CD4-positive, alpha-beta T cell treated with Interleukin-17A for 1 hour (primary cell): ENCODE measurements at places on chromosomes 4 and X.

DNA sequence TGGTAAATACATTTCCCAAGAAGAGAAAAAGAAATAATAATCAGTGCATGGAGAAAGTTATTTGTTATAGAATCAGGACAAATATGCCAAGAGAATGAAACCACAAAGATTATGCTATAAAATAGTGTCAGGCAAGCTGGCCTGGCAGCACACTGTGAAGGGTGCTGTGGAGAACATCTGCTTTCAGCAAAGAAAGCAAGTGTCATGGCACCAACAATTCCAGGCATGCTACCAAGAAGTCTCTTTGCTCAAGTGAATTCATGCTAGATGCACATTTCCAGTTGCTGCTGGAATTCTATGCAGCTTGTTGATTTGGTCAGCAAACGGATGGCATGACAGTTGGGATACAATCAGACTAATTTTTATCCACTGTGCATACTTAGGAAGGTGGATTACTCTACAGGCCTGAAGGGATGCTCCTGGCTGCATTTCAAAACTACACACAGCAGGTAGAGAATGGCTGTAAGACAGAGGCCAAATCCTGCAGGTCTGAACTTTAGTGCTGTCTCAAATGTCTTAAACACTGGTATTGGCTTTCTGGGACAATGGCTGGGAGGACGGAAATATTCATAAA, 154.6 kb upstream of the FAT1 start:
- no peak for DNase-seq

DNA sequence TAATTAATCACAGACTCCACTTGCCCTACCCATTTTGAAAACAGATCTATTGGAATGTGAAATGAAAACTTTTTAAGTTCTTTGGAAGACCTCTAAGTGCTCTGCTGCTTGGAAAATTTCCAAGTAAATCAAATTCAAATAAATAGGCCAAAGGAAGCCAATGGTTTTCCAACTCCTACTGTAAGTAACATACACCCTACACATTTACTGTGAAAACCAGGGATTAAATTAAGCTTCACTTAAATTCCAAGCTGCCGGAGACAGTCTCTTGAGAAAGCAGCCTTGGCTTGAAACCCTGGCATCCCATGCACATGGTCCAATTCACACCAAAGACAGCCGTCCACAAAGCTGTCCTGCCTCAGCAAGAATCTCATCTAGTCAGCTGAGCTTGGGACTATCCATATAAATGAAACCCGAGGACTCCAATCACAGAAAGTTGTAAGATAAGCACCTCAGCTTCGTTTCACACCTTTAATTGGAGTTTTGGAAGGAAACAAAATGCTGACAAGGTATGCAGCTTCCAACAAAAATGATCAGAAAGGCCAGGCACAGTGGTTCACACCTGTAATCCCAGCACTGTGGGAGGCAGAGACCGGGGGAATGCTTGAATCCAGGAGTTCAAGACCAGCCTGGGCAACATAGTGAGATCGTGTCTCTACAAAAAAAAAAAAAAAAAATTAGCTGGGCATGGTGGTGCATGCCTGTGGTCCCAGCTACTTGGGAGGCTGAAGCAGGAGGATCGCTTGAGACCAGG, 88.6 kb downstream of the APBB2 start:
- DNase-seq: no peak

DNA sequence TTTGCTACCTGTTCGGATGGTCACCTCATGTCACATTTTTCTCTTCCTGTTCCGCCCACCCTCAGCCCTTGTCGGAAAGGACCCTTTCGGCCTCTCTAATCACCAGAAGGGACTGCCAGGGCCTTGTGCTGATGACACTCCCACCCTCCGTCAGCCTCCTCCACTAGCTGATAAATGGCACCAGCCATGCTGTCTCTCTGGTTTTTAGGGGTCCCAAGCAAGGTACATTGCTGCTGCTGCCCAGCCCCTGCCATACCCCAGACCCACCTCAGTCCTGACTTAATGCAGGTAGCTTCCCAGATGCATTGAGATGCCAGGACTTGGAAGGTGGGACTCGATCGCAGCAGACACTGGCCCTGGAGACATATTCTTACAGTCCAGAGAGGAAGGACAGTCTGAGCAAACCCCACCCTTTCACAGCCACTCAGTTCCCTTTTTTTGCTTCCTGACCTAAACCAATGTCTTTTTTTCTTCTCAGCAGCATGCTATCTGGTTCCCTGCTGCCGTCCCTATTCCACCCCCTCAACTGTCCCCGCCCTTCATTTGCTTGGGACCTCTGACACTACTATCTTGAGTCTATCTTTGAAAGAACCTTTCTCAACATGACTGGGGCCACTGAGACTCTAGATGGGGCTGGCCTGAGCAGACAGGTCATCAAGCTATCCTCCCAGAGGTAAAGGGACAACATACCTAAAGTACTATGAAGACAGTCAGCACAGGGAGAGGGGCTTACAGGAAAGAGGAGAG, at the start of gene BTK:
BTK (minus strand) TSS at position 397 of the 747 bp plus-strand sequence. CDS start 10,907 bp downstream, outside the sequence.
- no peak for DNase-seq

DNA sequence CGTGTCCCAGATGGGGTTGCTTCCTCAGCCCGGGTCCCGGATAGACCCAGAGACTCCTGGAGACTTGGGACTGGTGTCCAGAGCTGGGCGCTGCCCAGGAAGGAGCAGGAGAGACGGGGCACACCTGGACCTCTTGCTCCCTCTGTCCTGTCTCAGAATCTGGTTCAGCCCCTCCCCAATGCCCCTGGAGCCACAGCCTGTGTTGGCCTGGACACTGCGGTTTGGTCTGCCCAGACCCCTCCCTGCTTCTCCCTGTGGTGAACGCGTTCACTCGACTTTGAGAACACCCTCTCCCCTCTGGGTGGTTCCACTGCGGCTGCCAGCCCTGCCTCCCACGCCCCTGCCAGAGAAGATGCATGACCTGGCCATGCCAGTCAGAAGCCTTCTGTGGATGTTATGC, 111.1 kb downstream of the HMX1 start:
- DNase-seq: no peak

DNA sequence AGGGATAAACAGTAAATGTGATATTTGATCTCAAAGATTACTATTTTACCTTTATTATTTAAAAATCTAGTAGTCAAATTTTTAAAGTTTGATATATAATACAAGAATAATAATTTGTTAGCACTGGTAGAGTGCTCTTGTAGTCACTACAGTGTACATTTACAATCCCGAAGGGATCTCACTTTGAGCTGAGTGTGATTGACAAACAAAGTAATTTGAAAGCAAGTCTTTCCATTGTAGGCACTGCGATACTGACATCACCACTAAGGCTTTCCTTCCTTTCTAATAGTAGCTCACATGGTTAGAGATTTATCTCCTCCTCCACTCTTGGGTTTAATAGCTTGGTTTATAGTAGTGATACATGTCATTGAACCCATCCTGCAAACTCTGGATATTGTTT, 280.6 kb downstream of the PARM1 start:
- DNase-seq: no peak

DNA sequence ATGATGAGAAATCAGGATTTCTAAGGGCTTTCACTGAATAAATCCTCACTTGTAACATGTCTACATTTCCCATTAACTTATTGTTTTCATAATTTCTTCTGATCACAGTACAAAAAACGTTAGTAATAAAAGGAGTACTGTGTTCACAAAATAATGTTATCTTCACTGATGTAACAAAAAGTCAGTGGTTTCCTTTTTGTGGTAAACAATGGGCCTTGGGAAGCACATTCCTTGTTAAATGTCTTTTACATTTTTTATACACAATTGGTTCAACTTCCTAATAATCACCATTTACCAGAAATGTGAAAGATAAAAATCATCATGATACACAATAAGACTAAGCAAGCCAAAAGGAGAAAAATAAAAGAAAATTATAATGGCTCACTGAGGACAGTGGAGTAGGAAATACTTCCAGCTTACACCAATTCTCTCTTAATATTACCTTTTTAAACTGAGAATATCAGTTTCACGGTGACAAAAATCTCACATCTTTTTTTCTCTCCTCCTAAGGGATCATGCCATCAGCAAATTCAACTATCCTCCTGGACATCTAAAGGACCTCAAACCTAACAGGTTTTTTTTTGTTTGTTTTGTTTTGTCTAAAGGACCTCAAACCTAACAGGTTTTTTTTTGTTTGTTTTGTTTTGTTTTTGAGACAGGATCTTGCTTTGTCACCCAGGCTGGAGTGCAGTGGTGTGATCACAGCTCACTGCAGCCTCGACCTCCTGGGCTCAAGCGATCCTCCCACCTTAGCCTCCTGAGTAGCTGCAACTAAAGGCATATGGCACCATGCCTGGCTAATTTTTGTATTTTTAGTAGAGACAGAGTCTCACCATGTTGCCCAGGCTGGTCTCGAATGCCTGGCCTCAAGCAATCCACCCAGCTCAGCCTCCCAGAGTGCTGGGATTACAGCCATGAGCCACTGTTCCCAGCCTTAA, 57.3 kb downstream of the FRYL start:
- DNase-seq: no peak

- no peak for DNase-seq
These were observed 69.7 kb downstream of the FAM47C start for GRCh38 chrX:37077646-37078433.

- no peak for DNase-seq
These were observed 64.3 kb upstream of the NR0B1 start for GRCh38 chrX:30373479-30373878.

DNA sequence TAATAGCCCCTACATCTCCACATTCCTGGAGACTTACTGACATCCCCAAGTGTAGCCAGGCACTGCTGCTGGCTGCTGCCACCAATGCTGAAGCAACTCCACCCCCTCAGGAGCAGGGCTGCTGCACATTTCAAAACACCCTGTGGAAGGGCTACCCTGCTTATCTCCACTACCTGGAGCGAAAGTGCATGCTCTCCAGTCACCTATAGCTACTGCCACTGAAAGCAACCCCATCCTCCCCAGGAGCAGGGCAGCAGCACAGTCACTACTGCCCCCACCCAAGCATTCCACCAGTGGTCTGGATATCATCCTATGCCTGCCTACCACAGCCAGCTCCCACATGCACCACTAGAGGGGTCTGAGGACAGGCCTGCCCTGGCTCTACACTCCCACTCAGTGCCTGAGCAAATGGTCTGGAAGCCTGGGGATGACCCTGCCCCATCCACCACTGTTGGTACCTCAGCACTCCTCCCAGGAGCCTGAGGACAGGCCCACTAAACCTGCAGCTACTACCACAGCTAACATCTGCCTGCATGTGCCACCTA, 55.3 kb downstream of the MANBA start:
- no peak for DNase-seq

- DNase-seq: no peak
These were observed 83.1 kb downstream of the GRIA3 start for GRCh38 chrX:123267220-123267619.

GRCh38 chr4:34731070-34731469, 1513.2 kb downstream of the ARAP2 start:
- DNase-seq: no peak

- no peak for DNase-seq
These were observed 516.5 kb upstream of the CNKSR2 start for GRCh38 chrX:20857746-20858145.

- no peak for DNase-seq
These were observed 135.0 kb upstream of the TENT5D start for GRCh38 chrX:80285131-80285773.

DNA sequence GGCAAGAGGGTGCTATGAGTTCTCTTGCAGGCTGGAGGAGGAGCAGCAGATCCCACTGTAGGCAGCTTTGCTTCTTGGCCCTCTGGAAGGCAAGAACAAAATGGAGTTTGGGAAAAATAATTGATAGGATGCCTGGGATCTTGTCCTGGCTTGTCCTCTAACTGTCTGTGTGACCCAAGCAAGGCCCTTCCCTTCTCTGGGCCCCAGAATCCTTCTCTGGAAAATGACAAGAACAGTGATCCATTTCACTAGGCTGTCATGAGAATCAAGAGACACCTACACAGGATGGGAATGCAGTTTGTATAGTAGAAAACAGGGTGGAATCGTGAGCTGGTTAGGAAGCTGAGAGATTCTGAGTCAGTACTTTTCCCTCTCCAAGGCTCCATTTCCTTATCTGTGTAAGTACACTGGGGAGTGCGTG, 133.3 kb downstream of the PJA1 start:
- DNase-seq: no peak

DNA sequence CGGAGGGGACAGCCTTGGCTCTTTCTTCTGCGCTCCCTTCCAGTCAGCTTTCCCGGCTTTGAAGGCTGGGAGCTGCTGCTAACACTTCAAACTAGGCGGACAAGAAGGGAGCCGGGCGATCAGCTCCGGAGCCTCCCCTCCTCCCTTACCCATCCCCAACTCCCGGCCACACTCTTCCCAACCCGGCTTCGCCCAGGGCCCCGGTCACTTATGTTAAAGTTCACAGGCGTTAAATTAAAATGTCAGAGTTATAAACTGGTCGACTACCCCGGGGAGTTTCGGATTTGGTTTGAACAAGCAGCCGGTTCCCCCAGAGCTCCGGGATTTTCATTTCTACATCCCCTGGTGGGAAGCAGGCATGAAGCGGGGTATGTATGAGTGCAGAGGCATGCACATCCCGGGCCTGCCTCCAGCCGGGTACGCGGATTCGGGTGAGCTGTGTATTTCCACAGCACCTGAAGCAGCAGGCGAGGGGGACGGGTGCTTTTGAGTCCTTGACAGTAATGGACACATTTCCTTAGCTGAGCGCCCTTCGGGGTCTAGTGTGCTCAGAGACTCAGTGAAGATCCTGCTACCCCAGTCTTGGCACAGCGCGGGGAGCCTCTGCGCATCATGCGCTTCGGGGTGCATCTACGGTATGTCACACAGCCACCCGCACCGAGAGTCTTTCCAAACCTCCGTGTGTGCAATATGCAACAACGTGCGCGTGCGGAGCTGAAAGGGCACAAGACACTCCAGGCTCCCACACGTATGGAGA, 880 bp downstream of the UNC5C start:
- DNase-seq: no peak

DNA sequence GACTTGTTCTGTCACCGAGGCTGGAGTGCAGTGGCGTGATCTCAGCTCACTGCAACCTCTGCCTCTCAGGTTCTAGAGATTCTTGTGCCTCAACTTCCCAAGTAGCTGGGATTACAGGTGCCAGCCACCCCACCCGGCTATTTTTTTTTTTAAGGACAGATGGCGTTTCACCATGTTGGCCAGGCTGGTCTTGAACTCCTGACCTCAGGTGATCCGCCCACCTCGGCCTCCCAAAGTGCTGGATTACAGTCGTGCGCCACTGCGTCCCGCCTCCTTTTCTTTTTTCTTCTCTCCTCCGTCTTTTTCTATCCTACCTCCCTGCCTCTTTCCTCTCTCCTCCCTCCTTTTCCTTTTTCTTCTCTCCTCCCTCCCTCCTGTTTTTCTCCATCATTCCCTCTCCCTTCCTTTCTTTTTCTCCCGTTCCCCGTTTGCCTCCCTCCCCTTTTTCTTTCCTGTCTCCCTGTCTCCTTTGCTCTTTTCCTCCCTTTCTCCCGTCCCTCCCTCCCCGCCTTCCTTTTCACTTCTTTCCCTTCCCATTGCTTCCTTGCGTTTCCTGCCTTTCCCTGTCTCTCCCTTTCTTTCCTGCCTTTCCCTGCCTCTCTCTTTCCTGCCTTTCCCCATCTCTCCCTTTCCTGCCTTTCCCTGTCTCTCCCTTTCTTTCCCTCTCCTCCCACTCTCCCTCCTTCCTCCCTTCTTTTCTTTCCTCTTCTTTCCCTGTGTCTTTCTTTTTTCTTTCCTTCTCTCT, 2.1 kb upstream of the SLC25A6 start:
- no peak for DNase-seq
